Stimulated activated CD8-positive, alpha-beta memory T cell treated with anti-CD3 and anti-CD28 coated beads, Interleukin-2, amount 100 ng/mL, for 1 hour (primary cell): ENCODE measurements at places on chromosomes 11 and 22.

DNA sequence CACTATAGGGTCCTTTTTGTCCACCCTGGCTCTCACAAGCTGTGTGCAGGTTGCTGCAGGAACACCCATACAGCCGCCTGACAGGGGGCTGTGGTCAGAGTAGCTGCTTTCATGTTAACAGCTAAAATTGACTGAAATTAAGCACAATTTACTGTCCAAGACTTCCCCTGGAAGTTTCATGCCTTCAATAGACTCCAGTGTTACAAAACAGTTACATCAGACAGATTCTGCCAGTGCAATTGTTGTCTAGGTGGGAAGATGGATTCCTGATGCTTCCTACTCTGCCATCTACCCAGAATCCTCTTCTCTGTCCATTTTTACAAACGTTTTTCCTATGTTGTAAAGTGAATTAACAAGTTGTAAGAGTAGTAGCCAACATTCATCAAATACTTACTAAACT is 5.3 kb upstream of the TSKU start:
- no peak for DNase-seq

DNA sequence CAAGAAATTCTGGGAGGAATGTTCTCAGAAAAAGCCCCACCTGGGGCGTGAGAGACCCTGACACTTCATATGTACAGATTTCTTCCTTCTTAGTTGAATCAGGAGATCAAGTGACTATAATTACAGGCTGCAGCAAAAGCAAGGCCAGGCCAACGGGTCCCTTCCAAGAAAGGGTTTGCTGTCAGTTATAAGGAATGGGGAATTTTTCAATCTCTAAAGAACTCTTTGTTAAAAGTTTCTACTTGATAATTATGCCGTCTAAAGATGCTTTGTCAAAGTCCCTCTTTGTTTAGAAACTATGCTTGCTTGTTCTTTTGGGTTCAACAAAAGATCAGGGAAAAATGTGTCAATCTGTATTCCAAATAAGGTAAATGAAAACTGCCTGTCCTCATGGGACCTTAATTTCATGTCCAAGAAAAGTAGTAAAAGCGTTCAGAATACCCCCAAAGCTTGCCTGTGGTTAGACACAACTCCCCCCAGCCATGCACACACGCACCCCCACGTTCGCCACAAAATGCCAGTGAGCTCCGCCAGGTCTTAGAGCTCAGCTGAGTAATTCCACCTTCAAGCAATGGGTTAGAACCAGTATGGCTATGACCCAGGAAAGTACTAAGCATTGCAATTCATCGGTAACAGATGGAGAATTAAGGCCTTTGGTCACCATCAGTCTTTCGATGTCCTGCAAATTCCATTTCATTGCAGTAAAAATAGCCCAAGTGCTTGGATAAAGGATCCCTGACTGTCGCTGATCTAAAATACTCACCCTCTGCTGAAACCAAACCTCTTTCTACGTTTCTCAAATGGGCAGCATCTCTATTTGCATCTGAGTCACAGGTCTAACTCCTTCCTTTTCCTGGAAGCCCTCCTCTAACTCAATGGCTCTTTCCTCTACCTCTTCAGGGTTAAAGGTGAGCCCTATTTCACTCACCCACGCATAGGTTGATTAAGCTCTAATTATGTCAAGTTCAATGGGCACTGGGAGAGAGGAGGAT is 419.2 kb upstream of the SYN3 start:
- DNase-seq, result no peak

DNA sequence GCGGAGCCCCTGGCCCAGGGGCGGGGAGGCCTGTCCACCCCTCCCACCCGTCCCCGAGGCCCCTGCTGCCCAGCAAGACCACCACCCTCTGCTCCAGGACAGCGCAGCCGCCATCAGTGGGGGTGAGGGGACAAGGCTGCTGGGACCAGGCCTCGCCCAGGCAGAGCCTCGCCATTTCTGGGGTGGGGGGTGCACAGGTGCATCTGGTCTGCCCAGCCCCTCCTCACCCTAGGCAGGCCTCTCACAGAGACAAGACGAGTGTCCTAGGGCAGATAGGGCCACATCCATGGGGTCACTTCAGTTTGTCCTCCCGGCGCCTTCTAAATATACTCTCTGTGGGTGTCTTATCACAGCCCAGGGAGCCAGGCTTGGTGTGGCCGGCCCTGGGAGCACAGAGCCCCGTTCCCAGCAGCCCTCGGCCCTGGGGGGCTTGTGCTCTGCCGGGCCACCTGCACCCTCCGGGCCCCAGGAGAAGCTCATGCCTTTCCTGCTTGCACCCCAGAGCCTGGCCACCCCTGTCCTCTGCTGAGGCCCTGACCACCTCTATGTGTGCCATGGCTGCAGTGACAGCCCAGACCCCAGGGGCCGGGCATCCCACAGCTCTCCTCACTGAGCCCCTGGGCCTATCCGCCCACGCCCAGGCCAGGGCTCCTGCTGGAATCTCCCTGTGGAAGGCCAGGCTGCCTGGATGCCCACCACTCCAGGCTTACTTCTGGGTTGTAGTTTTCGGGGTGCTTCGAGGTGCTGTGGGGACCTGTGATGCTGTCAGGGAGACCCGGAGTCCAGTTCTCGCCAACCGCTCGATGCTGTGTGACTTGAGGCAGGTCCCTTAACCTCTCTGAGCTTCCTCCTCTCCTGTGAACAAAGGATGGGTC is 70.8 kb downstream of the KCNQ1 start:
- DNase-seq, result no peak

- no peak for DNase-seq
Observed at GRCh38 chr11:78224906-78225420, 36.2 kb downstream of the USP35 start.

- DNase-seq, result no peak
Observed at GRCh38 chr22:44254811-44255210, 57.9 kb downstream of the SHISAL1 start.

DNA sequence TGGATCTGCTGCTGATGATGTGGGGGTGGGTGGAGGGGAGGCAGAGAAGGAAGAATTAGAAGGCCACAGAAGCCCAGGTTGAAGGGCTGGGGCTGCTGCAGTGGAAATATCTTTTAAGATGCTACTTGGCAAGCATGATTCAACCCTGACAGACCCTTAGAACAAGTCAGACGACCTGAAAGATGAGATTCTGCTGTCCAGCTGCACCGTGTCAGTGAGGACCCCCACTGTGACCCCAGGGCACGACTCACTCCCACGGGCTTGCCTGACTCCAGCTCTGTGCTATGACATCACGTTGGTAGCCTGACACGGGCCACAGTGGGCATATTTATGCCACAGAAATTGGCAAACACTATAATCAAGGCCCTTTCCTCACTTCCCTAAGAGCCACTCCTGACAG is 36.0 kb downstream of the LRFN4 start:
- no peak for DNase-seq

GRCh38 chr11:20011307-20011951 is 148.8 kb downstream of the DBX1 start:
- DNase-seq, result no peak

GRCh38 chr11:74443071-74443864 is 24.1 kb downstream of the KCNE3 start:
- no peak for DNase-seq

- no peak for DNase-seq
Observed at GRCh38 chr11:45078236-45079074, 68.0 kb upstream of the PRDM11 start.

- no peak for DNase-seq
Observed at GRCh38 chr11:2400762-2401435, 349 bp downstream of the TSSC4 start.

DNA sequence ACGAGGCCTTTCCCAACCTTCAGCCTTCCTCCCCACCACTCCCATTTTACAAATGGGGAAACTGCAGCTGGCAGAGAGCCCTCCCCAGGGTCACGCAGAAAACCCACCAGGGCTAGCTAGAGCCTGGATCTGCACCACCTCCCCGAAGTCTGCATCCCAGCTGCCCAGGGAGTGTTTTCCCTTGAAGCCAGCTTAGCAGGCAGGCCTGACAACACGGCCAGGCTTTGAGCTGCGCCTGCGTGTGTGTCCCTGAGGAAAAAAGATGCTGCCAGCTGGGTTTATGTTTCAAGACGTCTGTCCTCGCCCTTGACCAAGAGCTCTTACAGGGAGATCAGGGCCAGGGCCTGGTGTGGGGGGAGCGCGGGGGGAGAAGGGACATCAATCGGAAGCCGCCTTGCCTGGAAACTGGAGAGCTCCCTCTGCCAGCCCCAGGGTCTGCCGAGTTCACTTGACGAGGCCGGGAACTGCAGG is 20.3 kb downstream of the WNT11 start:
- no peak for DNase-seq

DNA sequence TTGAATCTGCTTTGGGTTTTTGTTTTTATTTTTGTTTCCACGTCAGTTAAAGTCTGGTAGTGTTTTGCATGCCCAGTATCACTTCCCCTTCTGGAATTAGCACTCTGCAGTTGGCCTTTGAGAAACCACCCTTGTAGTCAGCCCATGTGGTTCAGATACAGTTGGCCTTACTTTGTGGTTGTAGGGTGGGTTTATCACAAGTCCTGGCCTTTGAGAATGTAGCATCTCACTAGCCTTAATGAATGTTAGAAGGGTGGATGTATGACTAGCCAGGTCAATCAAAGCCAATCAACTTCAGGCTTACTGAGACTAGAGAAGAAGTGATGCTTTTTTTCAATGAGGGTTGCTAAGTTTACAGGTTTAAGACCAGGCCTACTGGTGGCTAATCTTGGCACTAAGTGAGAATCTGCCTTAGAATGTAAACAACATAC is 19.8 kb downstream of the ARL14EP start:
- no peak for DNase-seq

DNA sequence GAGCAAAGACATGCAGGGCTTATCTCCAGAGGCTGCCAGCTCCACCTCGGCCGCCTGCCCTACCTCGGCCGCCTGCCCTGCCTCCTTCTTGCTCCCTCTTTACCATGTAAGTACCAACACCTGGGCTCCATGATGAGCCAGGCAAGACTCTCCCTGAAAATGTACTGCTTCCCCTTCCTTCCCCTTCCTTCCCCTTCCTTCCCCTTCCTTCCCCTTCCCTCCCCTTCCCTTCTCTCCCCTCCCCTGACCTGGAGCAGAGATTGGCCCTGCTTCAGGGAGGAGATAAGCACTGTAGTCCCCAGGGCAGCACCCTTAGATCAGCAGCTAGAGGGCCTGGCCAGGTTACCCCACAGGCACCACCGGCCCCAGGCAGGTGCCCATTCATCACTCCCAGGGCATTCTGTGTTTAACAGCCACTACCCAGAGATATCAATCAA is 25.4 kb upstream of the ADORA2A start:
- no peak for DNase-seq

GRCh38 chr22:24025475-24025874 is 14.4 kb downstream of the CABIN1 start:
- no peak for DNase-seq
